Stimulated activated CD8-positive, alpha-beta memory T cell treated with anti-CD3 and anti-CD28 coated beads, Interleukin-15, amount 100 ng/mL, for 48 hours (primary cell): ENCODE measurements at places on chromosomes 13 and 19.

DNA sequence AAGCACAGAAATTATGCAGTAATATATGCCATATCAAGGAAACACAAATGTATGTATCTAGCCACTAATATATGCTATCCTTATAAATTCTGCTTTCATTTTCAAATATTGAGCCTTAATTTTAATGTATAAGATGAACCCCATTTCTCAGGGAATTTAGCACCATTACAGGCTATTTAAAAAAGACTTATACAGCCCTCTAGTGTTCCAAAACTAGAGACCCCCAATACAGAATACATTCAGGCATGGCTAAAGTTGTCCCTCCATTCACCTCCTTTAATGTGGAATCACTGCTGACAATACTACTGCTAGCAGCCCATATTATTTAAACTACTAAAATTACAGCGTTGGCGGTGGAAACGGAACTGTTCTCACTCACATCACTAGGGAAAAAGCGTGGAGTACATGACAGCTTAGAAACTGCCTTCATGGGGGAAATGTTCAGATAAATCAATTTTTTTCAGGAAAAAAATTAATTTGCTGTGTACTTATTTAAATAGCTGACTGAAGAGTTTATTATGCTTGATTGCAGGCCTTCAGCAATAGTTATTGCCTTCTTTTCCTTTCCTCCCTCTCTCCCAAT is 541.0 kb downstream of the PCDH9 start:
- DNase-seq, result no peak

- DNase-seq, result no peak
Observed at GRCh38 chr19:3057275-3057714, 5.0 kb downstream of the TLE5 start.

DNA sequence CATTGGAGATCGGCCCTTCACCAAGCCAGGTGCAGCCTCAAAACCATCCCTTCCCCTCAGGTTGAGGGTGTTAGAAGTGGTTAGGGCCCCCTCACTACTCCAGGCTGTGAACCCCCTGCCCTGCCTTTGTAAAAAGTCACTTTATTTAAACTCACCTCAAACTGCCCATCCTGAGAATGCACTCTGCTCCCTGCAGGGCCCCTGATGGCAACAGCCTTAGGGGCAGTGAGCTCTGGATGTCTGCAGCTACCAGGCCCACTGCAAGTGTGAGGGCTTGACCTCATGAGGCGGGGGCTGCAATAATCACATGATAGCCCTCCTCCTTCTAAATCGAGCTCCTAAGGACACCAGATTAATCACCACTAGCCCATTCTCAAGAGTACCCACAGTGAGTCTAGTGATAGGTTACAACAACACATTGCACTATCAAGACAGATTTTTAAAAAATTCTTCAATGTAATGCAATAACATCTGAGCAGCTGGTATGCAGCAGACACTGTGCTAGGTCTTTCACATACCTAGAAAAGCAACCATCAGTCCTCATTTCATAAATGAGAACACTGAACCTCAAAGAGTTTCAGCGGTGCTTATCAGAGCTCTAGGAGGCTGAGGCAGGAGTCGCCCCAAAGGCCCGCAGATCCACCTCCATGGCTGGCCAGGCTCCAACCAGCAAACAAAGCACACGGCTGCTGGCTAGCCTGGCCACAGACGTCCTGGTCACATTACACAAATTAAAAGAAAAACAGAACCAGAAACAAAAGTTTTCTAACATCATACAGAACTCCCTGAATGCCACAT is 26.0 kb downstream of the SLC7A1 start:
- no peak for DNase-seq

DNA sequence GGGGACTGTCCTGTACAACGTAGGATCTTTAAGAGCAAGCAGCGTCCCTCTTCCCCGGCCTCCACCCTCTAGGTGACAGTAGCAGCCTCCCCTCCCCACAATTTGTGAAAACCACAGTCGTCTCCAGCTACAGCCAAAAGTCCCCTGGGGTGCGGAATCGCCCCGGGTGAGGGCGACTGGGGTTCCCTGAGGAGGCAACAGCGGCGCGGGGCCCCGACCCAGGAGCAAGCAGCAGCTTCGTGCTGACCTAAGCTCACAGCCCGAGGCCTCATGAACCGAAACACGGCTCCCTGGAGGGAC is 322 bp downstream of the ZNF558 start:
- DNase-seq, result no peak

DNA sequence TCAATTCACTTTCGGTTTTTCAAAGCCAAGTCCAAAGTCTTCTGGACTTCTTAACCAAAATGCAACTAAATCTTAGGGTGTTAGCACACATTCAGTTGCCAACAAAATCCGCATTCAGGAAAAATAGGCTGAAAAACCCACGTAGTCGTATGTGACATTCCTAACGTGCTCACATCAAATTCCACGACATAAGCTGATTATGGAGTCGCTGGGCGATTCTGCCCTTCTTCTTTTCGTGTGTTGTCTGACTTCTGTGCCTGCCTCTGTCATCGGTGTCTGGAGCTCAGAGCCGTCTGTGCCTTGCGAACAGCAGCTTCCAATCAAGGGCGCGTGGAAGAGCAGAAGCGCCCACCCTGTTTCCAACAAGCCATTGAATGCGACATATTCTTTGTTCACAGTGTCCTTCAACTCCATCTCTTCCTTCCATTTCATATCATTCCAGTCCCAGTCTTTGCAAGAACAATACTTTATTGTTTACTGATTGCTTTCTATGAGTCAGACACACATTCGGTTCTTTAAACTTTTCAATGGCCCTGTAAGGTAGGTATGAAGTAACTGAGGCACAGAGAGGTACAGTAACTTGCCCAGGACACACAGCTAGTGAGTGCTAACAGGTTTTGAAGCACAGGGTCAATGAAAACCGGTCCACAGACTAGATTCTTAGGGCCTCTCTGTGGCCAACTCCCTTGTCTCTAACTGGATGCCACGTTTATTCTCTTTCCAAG is 8.2 kb upstream of the ZNF507 start:
- no peak for DNase-seq

GRCh38 chr19:49932041-49932451 is 2.7 kb upstream of the NUP62 start:
- DNase-seq, result no peak

GRCh38 chr13:43379738-43380137 is 356.4 kb downstream of the DNAJC15 start:
- DNase-seq, result no peak

DNA sequence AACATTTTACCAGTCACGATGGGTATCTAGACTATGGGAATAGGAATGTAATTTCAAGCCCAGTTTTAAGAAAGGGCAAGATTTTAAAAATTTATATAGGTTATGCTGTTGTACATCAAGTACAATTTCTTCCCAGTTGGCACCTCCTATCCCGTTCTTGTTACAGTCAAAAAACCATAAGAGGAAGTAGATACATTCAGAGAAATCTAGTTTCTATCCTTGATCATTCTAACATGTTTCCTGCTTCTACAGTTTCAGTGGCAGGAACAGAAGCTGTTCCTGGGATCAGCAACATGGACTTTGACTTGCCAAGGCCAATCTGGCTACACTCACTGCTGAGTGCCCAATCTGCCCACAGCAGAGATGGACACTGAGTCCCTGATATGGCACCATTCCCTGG is 14.7 kb upstream of the FPR3 start:
- DNase-seq, result no peak

- DNase-seq, result no peak
Observed at GRCh38 chr13:75633285-75633684, 2.8 kb upstream of the LMO7 start.
